ENCODE measurements at places on chromosomes 12 and 14.

GRCh38 chr12:18296909-18297280, 35.6 kb downstream of the PIK3C2G start:
- no peak for DNase-seq

- no peak for DNase-seq
Observed at GRCh38 chr12:2332236-2332635, 279.4 kb downstream of the CACNA1C start.

DNA sequence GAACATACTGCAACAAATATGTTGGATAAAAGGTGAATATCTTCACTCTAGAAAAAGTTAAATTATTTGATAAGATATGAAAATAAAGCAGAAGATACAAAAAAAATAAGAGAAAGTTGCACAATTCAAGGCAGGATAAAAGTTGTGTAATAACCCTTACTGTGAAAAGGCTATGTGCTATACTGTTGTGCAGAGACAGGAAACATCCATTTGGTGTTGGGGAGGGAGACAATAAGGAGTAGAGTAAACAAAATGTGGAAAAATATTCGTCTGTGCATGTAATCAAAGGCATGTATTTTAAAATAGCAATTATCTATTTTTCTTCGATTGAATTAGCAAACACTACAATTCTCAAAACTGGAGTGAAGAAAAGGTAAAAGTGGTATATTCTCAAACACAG, 34.8 kb downstream of the PTHLH start:
- no peak for DNase-seq

DNA sequence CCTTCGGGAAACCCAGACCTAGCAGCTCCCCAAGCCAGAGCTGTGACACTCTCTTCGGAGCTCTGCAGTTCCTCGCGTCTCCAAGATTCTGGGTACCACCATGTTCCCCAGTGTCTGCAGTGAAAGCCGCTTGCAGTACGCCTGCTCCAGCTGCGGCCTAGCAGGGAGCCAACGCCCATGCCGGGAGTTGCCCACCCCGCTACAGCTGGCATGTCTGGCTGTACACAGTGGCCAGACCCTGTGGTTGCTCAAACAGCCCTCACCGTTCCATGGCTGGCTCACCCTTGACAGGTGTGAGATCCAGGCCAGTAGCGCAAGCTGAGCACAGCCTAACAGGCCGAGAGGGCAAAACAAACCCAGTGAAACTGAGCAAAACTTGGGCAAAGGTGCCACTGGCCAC, 503.8 kb upstream of the RPL10L start:
- no peak for DNase-seq

GRCh38 chr12:5655120-5655519, 223.2 kb downstream of the NTF3 start:
- DNase-seq, result no peak

GRCh38 chr12:98213556-98213955, 301.8 kb upstream of the TMPO start:
- DNase-seq, result no peak

DNA sequence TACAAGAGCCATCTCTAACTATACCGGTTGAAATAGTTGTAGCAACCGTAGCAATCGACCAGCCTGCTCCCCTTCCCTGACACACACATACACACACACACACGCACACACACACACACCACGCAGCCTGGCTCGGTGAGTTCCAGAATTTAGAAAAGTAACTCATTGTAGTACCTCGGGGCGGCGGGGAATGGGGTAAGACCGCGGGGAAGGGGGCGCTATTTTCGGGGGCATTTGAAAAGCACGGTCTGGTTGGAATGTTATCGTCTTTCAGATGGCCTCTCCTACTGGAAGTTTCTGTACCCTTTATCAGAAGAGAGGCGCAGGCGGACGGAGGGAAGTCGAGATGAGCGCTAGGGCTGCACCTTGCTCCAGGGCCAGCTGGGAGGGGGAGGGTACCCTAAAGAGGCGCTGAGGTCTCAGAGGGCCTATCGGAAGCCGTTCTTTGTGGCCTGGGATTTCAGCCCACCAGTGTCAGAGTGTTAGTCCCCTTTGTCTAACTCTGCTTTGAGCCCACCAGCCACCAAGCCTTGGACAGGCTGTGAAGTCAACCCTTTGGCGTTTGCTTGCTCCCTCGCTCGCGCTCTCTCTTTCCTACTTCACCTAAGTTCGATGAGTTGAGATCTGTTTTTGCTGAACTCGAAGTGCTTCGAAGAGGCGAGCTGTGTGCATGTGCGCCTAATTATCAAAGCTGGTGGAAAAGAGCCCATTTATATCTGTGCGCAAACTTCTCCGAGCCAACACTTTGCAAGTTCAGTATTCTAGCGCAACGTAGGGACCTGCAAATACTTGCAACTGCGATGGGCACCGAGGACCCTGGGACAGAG, 837 bp downstream of the COL2A1 start:
- no peak for DNase-seq

- no peak for DNase-seq
Observed at GRCh38 chr14:49999826-50000379, 107.0 kb downstream of the ARF6 start.

DNA sequence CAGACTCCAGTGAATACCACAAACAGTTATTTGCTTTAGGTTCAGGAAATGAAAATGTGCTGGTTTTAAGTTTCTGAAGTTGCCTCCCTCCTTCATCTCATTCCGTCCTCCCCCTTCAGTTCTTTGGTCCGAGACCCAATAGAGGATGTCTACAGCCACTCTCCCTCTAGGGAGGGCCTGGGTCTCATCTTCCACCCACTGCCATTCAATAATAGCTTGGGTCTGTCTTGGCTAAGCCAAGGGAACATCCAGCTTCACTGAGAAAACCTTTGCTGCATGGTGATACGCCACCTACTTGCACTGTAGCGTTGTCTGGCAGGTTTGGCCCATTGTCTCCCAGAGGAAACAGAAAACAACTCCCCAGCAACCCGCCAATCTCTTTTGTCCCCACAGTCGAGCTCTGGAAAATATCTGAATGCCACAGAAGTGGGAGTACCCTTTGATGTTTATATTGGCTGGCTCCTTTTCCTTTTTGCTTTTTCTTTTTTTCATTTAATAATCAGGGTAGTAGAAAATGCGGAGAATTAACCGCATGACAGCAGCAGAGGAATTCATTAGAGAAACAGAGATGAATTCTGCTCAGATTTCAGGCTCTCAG, 380.1 kb downstream of the RAD51B start:
- DNase-seq, result no peak
